Epithelial cell of esophagus (primary cell): ENCODE measurements at places on chromosomes 7 and 10.

- DNase-seq = no peak
These were observed 1073.6 kb downstream of the SORCS3 start for GRCh38 chr10:105714728-105715127.

DNA sequence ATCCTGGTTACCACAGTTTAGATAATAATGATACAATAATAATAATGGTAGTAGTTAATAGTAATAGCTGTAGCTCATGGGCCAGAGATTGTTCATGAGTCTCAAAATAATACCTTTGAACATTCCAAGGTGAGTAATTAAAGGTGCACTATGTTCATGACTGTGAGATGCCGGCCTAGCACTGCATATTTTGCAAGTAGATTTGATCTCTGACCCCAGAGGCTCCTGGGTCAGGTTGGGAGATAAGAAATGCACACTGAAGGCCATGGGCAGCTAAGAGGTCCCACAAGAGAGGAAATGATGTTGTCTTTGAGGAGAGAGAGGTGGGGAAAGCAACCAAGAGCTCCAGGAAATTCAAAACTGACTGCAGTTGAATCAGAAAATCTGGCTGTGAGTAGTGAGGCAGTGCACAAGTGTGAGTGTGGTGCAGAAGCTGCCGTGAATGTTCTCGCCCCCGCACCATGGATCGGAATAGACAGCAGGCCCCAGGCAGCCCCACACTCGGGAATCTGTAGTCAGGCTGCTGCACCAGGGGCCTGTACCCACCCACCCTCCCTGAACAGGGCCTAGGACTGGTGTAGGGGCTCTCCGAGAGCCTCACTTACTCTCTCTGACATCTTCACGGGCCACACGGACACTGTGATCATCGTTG, 11.9 kb downstream of the CPXM2 start:
- DNase-seq = no peak

DNA sequence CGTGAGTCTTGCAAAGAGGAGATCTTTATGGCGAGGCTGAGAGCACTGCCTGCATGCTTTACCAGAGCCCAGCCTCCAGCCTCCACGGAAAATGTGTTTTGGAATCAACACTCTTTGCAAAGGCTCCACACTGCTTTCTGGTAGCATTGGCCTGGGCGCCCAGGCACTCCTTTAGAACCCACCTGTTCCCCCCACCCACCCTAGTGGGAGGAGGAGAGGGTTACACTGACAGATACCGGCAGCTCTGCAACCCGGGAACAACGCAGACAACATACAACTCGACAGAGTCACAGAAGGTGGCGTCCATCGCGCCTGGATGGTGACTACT, 5.5 kb upstream of the MNX1 start:
- no peak for DNase-seq

- DNase-seq = no peak
These were observed 22.7 kb downstream of the ENTPD7 start for GRCh38 chr10:99682032-99682431.

GRCh38 chr7:152859781-152860191, 100.2 kb downstream of the ACTR3B start:
- DNase-seq = peak; percentile 5

GRCh38 chr10:132709471-132709951, 76.4 kb downstream of the NKX6-2 start:
- no peak for DNase-seq

DNA sequence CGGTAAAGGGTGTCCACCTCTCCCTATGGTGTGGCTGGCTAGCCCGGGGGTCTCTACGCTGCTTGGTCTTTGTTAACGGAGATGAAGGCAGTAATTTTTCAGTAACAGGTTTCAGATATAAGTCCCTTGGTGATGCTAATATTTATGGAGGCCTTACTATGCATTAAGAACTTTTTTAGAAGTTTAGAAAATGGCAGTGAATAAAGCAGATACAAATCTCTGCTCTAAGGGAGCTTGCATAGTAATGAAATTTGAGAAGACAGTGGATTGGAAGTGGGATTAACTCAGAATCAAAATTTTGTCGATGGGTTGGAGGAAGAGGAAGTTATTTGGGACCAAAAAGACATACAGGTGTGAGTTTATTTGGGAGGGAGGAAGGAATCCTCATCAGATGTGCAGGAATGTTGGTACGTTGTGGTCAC, 445 bp downstream of the SSBP1 start:
- peak; percentile 1 for DNase-seq

DNA sequence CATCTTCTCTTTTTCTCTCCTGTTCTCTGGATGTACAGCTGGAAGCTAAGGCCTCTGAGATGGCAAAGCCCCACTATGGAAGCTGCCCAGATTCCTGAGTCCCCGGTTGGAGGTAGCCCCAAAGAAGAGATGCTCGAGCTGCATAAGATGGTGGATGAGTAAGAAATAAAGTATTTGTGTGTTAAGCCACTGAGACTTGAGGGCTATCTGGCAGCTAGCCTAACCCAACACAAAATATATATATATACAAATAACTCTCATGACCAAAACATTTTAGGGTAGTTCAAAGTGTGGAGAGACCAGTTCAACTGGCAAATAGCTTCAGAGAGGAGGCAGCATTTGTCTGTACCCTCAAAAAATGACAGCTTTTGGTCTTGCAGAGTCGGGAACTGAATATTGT, 72.4 kb upstream of the PDE1C start:
- DNase-seq = no peak

GRCh38 chr7:109926738-109927137, 1164.2 kb upstream of the LRRN3 start:
- no peak for DNase-seq

DNA sequence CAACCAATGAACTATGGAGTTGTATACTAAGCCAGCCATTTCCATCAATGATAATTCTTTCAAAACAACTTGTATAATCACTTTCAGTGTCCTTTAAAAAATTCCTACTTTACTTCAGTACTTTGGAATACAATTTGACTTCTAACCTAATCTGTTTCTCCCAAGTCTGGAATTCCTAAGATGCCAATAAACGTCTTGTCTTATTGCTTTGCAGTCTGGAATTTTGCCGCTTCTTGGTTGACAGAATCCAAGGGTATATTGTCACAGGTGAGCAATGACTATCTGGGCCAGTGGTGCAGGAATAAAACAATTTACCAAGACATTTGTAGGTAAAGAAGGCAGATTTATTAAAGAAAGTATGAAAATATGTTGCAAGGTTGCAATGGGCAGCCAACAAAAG, 21.8 kb downstream of the RP9 start:
- DNase-seq = no peak

- DNase-seq = no peak
These were observed 774.7 kb downstream of the SUGCT start for GRCh38 chr7:40909346-40909980.

GRCh38 chr10:77849039-77849664, 77.4 kb downstream of the DLG5 start:
- no peak for DNase-seq

DNA sequence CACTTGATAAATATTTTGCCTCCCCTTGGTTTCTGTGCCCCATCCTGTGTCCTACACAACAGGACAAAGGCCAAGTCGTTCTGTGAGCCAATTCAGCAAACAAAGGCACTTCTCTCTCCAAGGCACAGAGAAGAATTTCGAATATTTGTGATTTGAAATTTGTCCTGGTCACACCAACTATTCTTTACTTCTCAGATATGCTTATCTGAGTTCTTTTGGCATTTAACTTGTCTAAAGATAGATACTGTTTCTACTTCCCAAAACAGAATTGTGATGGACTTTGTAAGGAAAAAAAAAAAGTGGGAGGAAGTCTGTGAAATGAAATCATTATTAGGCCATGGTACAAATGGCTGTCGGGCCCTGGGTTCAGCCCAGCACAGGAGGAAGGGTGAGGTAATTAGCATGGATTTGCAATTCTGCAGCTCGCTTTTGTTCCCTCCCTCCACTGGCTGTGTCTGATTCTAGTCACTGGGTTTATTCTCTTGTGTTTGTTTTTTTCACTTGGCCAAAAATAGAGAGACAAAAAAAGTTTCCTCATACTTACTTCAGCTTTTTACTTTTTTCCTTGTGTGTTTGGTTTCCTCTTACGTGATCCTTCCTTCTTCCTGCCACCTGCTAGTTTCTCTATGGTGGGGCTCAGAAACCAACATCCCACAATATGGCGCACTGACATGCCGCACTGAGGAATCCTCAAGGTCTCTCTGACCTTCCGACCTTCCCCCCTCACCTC, 108.2 kb upstream of the MKLN1 start:
- DNase-seq = no peak

DNA sequence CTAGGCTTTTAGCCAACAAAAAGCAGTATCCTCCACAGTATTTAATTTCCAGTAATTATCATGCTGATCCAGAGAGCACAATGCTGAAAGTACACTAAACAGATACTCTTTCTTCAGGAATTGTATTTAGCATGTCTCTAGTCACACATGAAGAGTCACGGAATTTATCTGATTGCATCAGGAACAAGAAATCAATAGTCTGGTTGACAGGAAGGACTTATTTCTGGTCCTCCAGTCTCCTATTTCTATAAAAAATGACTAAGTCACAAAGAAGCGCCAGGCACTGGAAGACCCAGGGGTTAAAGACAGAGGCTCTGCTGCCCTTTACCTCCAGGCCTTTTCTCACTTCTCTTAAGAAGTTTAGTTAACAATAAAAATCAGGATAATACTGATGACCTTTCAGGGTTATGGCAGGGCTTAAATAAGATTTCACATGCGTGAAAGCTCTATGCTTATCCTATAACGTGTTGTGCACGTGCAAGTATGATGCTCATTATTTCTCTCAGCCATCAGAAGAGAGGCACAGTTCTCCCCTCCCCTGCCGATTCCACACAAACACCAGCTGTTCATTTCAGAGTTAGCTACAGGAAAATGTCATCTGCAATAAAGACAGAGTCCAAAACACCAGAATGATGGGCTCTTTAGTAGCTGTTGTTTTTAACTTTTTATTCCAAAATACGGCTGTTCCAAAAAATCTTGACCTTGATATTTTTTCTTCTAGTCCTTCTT, 36.9 kb downstream of the SLC26A4 start:
- DNase-seq = no peak

DNA sequence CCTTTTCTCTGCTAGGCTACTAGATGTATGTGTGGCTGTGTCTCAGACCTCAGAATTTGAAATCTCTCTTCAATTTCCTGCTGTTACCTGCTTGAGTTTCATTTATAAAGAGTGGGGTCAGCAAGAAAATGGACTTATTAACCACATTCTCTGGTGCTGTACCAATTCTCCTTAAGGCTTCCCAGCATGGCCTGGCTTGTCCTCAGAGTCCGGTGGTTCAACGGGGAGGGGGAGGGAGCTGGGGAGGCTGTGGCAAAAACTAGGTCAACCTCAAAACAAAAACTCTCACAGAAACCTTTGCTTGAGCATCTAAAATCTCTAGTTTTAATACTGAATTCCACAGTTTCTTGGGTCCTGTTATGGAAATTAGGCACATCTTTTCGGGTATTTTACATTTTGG, 389.1 kb upstream of the COBL start:
- DNase-seq = no peak

DNA sequence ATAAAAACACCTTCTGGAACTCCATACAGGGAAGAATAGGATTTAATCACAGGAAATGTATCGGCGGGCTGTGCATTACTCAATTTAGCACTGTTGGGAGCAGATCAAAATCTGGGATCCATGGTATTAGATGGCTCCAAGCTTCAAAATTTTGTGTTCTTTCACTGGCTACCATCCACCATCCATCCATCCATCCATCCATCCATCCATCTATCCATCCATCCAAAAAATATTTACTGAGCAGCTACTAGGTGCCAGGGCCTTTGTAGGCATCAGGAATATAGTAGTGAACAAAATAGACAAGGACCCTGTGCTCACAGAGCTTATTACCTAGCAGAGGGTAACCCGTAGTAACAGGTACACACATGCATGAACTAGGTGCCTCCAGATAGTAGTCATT, 280.2 kb downstream of the CCDC3 start:
- DNase-seq = peak; percentile 41

DNA sequence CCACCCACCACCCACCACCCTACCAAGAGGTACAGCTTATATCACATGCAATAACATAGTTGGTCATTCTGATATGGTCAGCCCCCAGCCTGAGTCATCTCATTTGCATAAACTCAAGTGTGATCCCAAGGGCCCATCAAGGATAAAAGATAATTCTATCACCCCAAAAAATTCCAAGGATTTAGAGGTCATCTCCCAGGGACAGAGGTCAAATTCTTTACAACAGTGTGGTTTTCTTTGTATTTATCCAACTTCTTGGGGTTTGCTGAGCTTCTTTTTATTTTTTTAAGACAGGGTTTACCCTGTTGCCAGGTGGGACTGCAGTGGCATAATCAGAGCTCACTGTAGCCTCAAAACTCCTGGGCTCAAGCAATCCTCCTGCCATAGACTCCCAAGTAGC, 9.4 kb upstream of the GTPBP10 start:
- no peak for DNase-seq

DNA sequence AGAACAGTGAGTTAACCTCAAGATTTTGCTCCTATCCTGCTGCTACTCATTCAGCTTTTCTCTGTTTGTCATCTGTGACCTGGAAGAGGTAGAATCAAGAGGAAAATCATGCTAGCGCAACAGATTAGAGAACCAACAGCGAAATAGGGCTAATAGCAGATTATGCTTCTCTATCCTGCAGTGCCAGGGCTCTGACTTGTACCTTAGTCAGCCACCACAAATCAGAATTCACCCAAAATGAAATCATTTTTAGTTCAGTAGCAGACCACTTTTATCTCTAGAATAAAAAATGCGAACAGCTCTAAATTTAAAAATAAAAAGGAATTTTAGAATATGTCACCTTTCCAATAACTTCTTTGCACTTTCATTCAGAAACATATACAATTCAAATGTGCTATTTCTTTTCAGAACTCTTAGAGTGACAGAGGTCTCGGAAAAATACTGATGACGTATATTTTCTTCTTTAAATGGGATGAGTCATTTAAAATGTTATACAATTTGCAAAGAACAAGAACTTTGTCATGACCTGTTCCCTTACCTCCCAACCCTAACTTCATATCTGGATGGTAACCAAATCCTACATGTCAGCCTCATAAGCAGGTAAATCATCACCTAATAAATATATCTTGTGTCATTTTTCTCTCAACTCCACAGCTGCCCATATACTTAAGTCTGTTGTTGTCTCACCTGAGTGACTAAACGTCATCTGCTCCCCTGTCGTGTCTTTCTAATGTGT, 896.4 kb downstream of the PCDH15 start:
- DNase-seq = peak; percentile 89

GRCh38 chr7:5296015-5296610, 13.4 kb downstream of the SLC29A4 start:
- DNase-seq = no peak

- DNase-seq = no peak
These were observed 29.4 kb upstream of the ANAPC16 start for GRCh38 chr10:72186258-72186981.
